ENCODE measurements at places on chromosomes 11 and 22. TPM values are rescaled to one million over a fixed set of nuclear protein-coding genes. Genes with fewer than 3 reads are reported as not detected.
A peak's percentile ranks its signal among the peaks of the same experiment; 100 is the strongest.

DNA sequence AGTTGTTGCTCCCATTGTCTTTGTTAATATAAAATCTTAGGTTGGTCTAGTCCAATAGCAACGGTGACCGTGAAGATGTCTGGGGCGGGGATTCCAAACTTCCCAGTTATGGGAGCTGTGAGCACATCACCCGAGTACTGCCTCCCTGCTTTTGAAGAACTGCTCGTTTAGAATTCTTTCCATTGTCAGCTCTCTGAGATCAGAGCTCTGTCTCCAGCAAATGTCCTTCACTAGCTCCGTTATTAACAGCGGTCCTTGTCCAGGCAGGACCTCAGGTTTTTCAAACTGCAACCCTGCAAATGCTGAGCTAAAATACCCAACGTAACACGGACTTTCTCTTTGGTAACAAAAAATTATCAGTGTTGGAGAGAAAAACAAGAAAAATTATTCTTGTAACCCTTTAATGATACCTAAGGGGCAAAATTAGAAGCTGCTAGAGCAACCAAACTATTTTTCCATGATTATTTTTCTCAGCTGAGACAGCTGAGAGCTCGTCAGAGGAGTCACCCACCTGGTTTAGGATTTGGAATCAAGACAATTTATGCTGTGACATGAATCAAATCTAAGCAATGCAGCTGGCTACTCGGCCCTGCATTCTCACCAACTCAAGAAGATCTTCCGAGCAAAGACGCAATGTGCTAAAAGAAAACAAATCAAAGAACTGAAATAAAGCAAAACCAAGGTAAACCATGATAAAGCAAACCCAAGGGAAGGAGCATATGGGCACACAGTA, 15.1 kb upstream of the EFCAB6 start:
- H3K4me3 ChIP-seq = no peak overlapping the region
- no peaks in the 10 kb centered on the region for H3K36me3 ChIP-seq
- DNase-seq = no peak

GRCh38 chr11:12214751-12215150, 104.4 kb downstream of the MICAL2 start:
- no peaks in the 10 kb centered on the region for H3K4me1 ChIP-seq
- H3K27me3 ChIP-seq = no peaks in the 10 kb centered on the region
- no peaks in the 10 kb centered on the region for H3K36me3 ChIP-seq
- H3K4me3 ChIP-seq = no peak overlapping the region

DNA sequence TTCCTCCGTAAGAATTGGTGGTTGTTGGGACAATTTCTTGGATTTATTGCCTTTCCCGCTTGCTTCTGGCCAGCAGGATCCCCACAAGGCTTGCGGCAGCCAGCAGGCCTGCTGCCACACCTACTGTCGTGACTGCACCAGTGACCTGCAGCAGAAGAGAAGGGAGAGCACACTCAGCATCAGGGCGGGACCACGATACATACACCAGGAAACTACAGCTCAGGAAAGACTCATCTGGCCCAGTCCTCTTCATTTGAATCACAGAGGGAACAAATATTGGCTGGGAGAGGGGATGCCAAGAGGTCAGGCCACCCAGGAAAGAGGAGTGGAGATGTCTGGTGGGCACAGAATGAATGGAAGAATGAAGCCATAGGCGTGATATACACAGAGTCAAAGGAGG, 10.3 kb downstream of the PLAAT2 start:
- H3K4me3 ChIP-seq = no peak overlapping the region
- H3K36me3 ChIP-seq = no peaks in the 10 kb centered on the region
- H3K27me3 ChIP-seq = no peaks in the 10 kb centered on the region
- no peak for DNase-seq

DNA sequence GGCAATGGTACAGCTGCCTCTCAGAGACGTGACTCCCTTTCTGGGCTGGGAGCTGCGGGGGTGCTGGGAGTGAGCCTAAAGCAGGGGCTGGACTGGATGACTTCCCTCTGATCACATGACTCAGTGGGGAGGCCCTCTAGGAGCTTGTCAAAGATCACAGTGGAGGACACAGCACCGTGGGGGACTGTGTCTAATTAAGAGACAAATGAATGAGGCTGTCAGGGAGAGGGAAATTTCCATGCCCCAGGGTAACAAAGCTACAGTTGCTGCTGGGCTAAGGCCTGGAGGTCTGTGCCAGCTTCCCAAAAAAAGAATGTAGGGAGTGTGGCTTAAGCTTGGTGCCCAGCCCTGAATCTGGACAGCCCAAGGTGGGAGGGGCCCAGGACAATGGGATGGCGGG, 262.8 kb upstream of the PLET1 start:
- H3K4me1 ChIP-seq = no peaks in the 10 kb centered on the region
- no peaks in the 10 kb centered on the region for H3K36me3 ChIP-seq
- peak; percentile 49 for DNase-seq
- no peaks in the 10 kb centered on the region for H3K27me3 ChIP-seq
- H3K4me3 ChIP-seq = no peak overlapping the region
- H3K27ac ChIP-seq = no peak overlapping the region

GRCh38 chr11:36060926-36061325, 117.1 kb downstream of the LDLRAD3 start:
- no peak overlapping the region for H3K27ac ChIP-seq
- no peaks in the 10 kb centered on the region for H3K36me3 ChIP-seq
- no peak for DNase-seq

DNA sequence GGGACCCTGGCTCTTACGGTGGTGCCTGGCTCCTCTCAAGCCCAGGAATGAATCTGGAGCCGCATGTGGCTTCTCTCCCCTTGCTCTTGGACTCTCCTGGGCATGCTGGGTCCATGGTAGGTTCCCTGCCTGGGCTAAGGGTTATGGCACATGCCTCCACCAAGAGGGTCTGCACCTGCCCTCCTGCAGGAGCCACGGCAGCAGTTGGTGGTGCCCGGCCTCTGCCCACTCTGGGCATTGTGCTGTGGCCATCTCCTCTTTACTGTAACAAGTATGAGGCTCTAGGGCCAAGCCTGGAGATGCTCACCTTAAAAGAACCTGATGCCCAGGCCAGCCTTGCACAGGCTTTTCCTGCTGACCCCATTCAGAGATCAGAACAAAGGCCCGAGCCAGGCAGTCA, 104.0 kb upstream of the PITPNB start:
- no peak overlapping the region for H3K4me3 ChIP-seq
- no peaks in the 10 kb centered on the region for H3K27me3 ChIP-seq

Gene SDHD
- total RNA-seq = 111 TPM

Gene SEPTIN5
- total RNA-seq = 10.4 TPM

Gene BTG4
- not detected for total RNA-seq

Gene TIGD3
- 0.19 TPM for total RNA-seq

Gene TSPAN32
- total RNA-seq = 6.1 TPM

Gene SYT9
- 1.5 TPM for total RNA-seq

Gene CEND1
- total RNA-seq = 0.16 TPM
